ENCODE measurements at places on chromosomes 4 and X.

GRCh38 chrX:7943600-7944245 is 16.5 kb upstream of the PNPLA4 start:
- DNase-seq = no peak

GRCh38 chr4:180665994-180666824 is 1577.0 kb upstream of the TENM3 start:
- peak; percentile 27 for DNase-seq

GRCh38 chr4:76658231-76659102 is 223.4 kb downstream of the SHROOM3 start:
- no peak for DNase-seq

DNA sequence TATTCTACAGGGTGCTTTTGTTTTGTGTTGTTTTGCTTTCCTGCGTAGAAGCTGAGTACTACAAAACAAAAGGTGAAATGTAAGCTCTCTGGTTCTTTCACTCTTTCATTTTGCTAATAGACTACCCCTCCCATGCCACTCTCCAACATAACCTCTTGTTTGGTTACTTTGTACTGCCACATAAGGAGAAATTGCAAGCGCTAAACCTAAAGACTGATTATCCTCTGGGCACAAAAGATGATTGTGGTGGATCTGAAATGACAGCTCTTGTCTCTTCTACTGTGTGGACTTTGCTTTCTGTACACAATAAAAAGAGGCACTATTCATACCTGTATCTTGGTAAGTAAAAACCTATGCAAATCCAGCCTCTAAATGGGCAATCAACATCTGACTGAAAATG is 5.3 kb downstream of the MBNL3 start:
- no peak for DNase-seq

GRCh38 chr4:163565226-163566135 is 71.0 kb downstream of the TMA16 start:
- no peak for DNase-seq

DNA sequence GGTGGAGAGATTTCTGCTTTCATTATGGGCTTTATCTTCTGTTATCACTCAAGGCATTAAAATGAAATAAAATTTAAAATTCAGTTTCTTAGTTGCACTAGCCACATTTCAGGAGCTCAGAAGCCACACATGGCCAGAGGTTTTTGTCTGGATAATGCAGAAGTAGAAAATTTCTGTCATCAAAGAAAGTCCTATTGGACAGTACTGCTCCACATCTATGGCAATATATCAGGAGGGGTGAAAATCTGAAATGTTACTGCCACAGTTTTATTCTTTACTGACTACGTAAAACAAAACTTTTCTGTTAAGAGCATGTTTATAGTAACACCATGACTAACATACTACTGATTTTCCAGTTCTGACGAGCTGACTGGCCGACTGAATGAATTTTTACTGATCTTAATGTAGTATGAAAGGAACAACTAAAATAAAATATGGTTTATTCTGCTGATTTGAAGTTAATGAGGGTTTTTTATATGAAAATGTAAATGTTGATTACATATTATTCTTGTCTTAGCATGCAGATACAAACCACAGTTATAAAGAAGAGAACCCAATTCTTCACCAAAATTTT is 264.0 kb upstream of the HAND2 start:
- no peak for DNase-seq

DNA sequence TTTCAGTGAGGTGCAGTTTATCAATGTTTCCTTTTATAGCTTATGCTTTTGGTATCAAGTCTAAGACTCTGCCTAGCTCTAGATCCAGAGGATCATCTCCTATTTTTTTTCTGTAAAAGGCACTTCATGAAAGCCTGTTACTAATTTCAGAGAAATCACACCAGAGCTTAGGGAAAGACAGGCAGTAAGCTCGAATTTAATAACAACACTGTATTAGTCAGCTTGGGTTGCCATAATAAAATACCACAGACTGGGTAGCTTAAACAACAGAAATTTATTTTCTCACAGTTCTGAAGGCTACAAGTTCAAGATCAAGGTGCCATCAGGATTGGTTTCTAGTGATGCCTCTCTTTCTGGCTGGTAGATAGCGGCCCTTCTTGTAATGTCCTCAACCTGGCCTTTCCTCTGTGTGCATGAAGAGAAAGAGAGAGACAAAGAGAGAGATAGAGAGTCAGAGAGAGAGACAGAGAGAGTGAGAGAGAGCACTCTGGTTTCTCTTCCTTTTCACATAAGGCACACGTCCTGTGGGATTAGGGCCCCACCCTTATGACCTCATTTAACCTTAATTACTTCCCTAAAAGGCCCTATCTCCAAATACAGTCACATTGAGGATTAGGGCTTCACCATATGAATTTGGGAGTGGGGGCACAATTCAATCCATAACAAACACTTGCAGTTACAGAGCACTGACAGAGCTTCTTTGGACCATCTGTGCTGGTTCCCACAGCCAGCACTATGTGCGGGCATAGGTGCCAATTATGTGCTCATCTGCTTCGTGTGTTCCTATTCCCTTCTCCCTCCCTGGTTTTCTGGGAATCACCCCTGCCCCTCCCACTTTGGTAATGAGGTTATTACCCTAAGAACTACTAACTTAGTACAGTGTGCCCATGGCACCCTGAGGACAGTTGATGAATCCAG is 114.8 kb upstream of the MED14 start:
- DNase-seq = no peak

- no peak for DNase-seq
Observed at GRCh38 chrX:149682956-149683947, 28.6 kb upstream of the MAGEA11 start.

- DNase-seq = no peak
Observed at GRCh38 chr4:37628977-37629609, 57.1 kb downstream of the RELL1 start.

DNA sequence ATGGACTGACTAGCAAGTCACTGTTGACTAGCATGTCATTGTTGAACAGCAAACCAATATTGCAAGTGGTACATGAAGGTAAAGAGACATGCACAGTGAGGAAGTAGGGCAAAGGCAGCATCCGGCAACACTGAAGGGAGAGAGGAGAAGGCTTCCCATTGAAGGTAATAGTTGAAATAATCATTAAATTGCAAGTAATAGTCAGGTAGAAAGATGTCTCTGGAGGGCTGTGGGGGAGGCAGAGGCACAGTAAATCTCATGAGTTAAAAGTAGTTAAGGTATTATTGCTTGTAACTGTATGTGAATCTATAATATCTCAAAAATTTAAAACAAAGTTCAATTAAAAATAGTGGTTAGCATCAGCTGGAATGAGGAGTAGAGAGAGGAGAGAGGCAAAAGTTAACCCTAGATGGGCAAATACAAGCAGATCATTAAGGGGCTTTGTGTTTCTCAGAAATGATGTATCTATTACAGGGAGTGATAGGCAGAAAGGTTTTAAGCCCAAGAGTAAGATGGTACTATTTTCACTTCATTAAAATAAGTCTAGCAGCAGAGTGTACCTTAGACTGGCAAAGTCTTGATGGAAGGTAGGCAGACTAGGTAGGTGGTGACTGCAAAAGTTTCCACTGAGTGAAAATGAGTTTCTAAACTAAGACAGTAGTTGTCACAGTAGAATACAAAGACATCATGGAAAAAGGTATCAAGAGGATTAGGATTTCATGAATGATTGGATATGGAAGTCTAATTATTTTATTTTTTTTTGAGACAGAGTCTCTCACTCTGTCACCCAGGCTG is 776.6 kb downstream of the RAB28 start:
- no peak for DNase-seq

- no peak for DNase-seq
Observed at GRCh38 chr4:183533698-183534097, 28.8 kb downstream of the ING2 start.

DNA sequence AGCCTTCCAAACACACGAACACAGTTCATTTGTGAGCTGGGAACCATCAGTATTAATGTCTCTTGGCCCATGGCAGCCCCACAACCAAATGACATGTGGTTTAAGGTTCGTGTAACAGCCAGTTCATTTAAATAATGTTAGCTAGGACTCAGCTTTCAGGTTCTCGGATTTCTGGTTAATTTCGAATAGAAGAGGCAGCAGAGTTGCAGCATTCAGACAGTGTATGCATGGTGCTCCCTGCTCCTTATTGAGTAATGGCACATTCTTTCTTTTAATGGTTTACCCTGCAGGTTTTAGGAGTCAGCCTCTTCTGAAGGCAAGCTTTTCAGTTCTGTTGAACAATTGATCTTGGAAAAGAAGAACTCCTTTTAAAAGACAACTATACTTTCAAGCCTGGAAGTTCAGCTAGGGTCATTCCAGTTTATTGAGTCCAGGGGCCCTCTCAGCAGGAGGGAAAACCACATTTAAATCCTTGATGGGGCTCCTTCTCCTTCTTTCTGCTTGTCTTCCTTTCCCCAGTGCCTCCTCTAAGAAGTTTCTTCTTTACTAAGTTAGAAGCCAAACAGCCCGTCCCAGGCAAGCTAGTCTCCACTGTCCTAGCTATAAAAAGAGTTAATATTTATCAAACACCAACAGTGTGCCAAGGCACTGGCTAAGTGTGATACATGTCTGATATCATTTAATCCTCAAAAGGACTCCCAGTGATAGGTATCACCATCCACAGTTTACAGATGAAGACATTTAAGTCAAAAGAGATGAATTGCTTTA is 5.0 kb upstream of the RNF175 start:
- no peak for DNase-seq

DNA sequence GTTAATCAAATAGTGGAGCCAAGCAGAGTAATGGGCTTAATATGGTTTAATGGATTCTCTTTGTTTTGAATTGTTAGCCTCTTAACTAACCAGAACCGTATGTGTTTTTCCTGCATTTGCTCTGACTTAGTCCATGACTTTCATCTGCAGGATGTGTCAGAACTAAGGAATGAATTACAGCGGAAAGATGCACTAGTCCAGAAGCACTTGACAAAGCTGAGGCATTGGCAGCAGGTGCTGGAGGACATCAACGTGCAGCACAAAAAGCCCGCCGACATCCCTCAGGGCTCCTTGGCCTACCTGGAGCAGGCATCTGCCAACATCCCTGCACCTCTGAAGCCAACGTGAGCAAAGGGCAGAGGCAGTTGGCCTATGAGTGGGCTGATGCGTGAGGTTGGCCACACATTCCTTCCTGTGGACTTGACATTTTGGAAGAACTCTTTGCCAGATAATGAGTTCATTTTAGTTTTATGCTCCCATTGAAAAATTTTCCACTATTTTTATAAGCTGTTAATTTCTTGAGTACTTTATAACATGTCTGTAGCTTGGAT is 9.1 kb downstream of the MED28 start:
- no peak for DNase-seq

GRCh38 chr4:152659806-152660205 is 20.0 kb downstream of the TMEM154 start:
- DNase-seq = no peak

DNA sequence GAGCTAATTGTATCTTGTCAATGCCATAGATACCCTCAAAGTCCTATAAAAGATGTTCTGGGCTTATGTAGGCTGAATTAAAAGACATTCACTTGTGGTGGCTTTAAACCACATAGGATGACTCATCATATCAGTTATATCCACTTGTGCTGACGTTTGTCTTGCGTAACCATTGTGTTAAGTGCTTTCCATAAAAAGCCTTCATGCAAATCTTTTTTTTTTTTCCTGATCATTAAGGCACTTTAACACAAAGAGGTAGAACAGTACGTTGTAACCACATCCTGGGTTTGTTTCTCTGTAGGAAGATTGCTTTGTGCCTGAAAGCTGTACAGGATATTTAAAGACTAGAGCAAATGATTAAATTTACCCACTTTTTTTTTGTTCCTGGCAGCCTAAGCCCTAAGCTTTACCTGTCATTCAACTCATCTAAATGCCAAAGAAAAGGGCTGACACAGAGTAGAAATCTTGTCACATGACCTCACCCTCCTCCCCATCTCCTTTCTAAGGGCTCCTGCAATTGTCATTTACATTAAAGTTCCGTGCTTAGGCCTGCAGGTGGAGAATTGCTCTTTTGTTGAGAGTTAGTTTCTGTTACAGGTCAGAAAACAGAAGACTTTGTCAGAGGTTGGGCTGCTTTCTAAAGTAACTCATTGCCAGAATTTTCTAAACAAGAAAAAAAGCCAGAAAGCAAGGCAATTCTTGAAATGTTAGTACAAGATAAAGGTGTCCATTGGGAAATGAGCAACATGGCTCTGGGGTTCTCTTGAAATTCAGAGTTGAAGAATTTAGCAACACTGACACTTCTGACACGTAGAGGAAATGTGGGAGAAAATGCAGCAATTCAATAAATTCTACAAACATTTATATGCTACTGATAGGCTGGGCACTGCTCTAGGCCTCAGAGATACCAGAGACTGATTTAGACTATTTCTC is 555.6 kb downstream of the PPARGC1A start:
- peak; percentile 97 for DNase-seq

GRCh38 chr4:106034751-106035150 is 139.5 kb downstream of the NPNT start:
- DNase-seq = no peak

DNA sequence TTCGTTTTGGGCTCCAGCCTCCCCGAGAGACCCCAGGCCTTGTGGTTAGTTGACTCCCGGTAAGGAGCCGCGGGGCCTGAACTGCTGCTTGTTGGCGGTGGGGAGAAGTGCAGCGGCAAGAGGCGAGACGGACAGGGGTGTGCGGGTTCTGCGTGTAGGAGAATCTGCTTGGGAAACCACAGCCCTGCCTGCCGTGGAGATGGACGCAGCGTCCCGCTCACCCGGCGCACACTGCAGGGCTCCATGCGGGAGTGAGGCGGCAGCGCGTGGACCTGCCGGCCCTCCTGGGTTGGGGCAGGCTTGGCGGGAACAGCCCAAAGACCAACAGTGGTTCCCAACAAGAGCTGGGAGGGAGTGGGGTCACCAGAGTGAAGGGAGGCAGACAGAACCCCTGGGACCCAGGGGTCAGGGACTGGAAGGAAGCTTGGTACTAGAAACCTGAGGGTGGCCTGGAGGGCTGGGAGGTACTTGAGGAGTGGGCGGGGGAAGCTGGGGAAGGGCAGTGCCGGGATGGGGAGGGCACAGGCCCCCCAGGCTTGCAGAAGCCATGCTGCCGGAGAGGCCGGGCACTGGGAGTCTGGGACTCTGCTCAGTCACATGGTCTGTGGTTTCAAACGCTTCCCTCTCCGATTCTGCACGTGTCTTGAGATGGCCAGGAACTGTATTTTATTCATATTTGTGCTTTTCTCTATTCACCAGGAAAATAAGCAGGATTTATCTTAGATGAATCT is 70.8 kb downstream of the RGS12 start:
- no peak for DNase-seq

DNA sequence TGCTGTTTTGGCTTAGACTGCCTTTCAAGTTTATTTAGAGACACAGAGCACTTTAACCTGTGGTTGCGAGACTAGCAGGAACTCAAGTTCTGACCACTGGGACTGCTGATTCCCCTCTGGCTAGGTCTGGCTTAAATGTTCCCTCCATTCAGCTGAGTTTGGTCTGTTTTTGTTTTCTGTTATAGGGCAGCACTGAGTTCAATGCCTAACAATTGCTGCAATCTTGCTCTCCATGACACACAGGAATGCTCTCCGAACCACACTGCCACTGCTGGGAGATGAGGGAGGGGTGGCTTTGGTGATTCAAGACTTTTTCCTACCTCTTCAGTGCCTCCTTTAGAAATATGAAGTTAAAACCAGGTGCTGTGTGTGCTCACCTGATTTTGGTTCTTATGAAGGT is 106.3 kb upstream of the EOLA2 start:
- DNase-seq = no peak

Data from Jurkat, Clone E6-1 (cell line).